A549 treated with DMSO at 1 μM for 4 hours (cell line): ENCODE measurements at places on chromosomes 3 and 15. TPM values are rescaled to one million over a fixed set of nuclear protein-coding genes. Genes with fewer than 3 reads are reported as not detected.

The LYZL4 gene
- not detected in 5 replicates for total RNA-seq

The CELSR3 gene
- 3.7 to 5.5 TPM (median 4.5 TPM) in 5 replicates for total RNA-seq

The CSPG4 gene
- total RNA-seq = 0.08 to 0.13 TPM (median 0.11 TPM) in 5 replicates

The TIGIT gene
- total RNA-seq = not detected in 5 replicates

The PROK2 gene
- total RNA-seq = not detected in 5 replicates

The KNG1 gene
- total RNA-seq = 0.17 TPM in 1 of 5 replicates, not detected in the others

The ANKUB1 gene
- not detected in 5 replicates for total RNA-seq

The GOLGA8S gene
- 0.07 to 0.18 TPM (median 0.17 TPM) in 5 replicates for total RNA-seq

The TM4SF18 gene
- total RNA-seq = 44.7 to 51.2 TPM (median 50.3 TPM) in 5 replicates

The OTOL1 gene
- not detected in 5 replicates for total RNA-seq

The BBS4 gene
- 16.5 to 23.4 TPM (median 20.5 TPM) in 5 replicates for total RNA-seq

The HHLA2 gene
- 0.05 to 0.26 TPM (median 0.08 TPM) in 4 of 5 replicates, not detected in the other for total RNA-seq

The ITIH1 gene
- total RNA-seq = not detected in 5 replicates

The ARPP21 gene
- total RNA-seq = 0.08 to 0.24 TPM (median 0.12 TPM) in 4 of 5 replicates, not detected in the other

The RASGRF1 gene
- 0.22 to 0.55 TPM (median 0.39 TPM) in 5 replicates for total RNA-seq

The LOXL1 gene
- 0.43 to 0.92 TPM (median 0.55 TPM) in 5 replicates for total RNA-seq

The POLQ gene
- total RNA-seq = 7.0 to 8.3 TPM (median 7.5 TPM) in 5 replicates

The WHAMM gene
- total RNA-seq = 6.9 to 8.1 TPM (median 7.1 TPM) in 5 replicates

The ATP2C1 gene
- total RNA-seq = 25.6 to 39.4 TPM (median 35.0 TPM) in 5 replicates

The TMEM108 gene
- not detected in 5 replicates for total RNA-seq

The IQCF5 gene
- total RNA-seq = not detected in 5 replicates

The ELL3 gene
- total RNA-seq = 0.77 to 1.8 TPM (median 1.6 TPM) in 5 replicates

The TRAIP gene
- total RNA-seq = 11.9 to 15.0 TPM (median 13.9 TPM) in 5 replicates

The LIPC gene
- total RNA-seq = 0.11 to 0.16 TPM in 2 of 5 replicates, not detected in the others

The CNTN4 gene
- not detected in 5 replicates for total RNA-seq

The FANCD2OS gene
- not detected in 5 replicates for total RNA-seq

The GPR149 gene
- not detected in 5 replicates for total RNA-seq

The GOLGA8Q gene
- total RNA-seq = 0.08 TPM in 1 of 5 replicates, not detected in the others

The EPHB1 gene
- total RNA-seq = 0.05 to 0.23 TPM (median 0.11 TPM) in 4 of 5 replicates, not detected in the other

The SCN5A gene
- total RNA-seq = 0.57 to 1.3 TPM (median 0.92 TPM) in 5 replicates

The PKM gene
- total RNA-seq = 3,387 to 3,812 TPM (median 3,620 TPM) in 5 replicates

The ERC2 gene
- 0.10 to 0.30 TPM (median 0.23 TPM) in 3 of 5 replicates, not detected in the others for total RNA-seq

The SAMMSON gene
- not detected in 5 replicates for total RNA-seq

The LINGO1 gene
- 7.1 to 12.6 TPM (median 8.4 TPM) in 5 replicates for total RNA-seq

The GPR160 gene
- total RNA-seq = 1.0 to 2.6 TPM (median 2.0 TPM) in 5 replicates

The ACKR2 gene
- 0.07 TPM in 1 of 5 replicates, not detected in the others for total RNA-seq

The TLR9 gene
- total RNA-seq = 0.06 TPM in 1 of 5 replicates, not detected in the others

The OSTN gene
- not detected in 5 replicates for total RNA-seq

The GOLGA8G gene
- total RNA-seq = 0.04 TPM in 1 of 5 replicates, not detected in the others

The SHC4 gene
- 0.80 to 1.1 TPM (median 1.0 TPM) in 5 replicates for total RNA-seq

The CALML4 gene
- 6.9 to 10.6 TPM (median 9.2 TPM) in 5 replicates for total RNA-seq

The TXNRD3 gene
- total RNA-seq = 5.3 to 8.5 TPM (median 7.4 TPM) in 5 replicates

The SLC51A gene
- total RNA-seq = not detected in 5 replicates

The MAPKBP1 gene
- 4.8 to 6.0 TPM (median 4.8 TPM) in 5 replicates for total RNA-seq

The FMN1 gene
- 0.24 to 0.44 TPM (median 0.33 TPM) in 5 replicates for total RNA-seq

The EFCC1 gene
- total RNA-seq = not detected in 5 replicates

The USF3 gene
- total RNA-seq = 2.2 to 3.8 TPM (median 2.8 TPM) in 5 replicates

The FYTTD1 gene
- 25.6 to 35.4 TPM (median 28.5 TPM) in 5 replicates for total RNA-seq

The SLC28A1 gene
- total RNA-seq = 0.08 TPM in 1 of 5 replicates, not detected in the others

The VGLL3 gene
- 6.1 to 12.1 TPM (median 9.2 TPM) in 5 replicates for total RNA-seq

The MESP2 gene
- total RNA-seq = 0.37 to 0.65 TPM (median 0.62 TPM) in 5 replicates

The RPL29 gene
- 1,233 to 1,659 TPM (median 1,287 TPM) in 5 replicates for total RNA-seq

The CD86 gene
- total RNA-seq = not detected in 5 replicates

The LRTM1 gene
- total RNA-seq = not detected in 5 replicates

The MORC1 gene
- not detected in 5 replicates for total RNA-seq

The FBXW12 gene
- total RNA-seq = not detected in 5 replicates

The THSD4 gene
- total RNA-seq = 18.0 to 26.1 TPM (median 22.0 TPM) in 5 replicates

The GPR156 gene
- total RNA-seq = 0.42 to 0.85 TPM (median 0.57 TPM) in 5 replicates

The RETNLB gene
- not detected in 5 replicates for total RNA-seq
